ENCODE measurements at places on chromosomes 12 and 14.

DNA sequence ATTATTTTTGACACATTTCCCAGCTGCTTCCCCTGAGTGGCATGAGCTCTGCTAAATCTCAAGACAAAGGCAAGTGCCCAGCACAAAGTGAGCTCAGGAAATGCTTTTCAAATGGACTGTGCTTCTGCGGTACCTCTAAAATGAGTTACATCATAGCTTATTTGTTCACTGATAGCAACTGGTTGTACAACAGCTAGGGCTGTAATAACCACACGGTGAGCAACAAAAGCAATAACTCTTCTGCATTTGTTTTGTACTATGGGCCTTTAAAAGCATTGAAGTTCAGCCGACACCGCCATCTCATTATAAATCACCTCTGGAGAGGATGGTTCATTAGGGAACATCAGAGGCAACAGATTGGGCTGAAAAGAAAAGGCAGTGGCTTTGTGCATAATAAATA, 475.0 kb downstream of the GLT1D1 start:
- DNase-seq, result no peak

- no peak for DNase-seq
Observed at GRCh38 chr12:109948368-109948767, 47.8 kb downstream of the GIT2 start.

DNA sequence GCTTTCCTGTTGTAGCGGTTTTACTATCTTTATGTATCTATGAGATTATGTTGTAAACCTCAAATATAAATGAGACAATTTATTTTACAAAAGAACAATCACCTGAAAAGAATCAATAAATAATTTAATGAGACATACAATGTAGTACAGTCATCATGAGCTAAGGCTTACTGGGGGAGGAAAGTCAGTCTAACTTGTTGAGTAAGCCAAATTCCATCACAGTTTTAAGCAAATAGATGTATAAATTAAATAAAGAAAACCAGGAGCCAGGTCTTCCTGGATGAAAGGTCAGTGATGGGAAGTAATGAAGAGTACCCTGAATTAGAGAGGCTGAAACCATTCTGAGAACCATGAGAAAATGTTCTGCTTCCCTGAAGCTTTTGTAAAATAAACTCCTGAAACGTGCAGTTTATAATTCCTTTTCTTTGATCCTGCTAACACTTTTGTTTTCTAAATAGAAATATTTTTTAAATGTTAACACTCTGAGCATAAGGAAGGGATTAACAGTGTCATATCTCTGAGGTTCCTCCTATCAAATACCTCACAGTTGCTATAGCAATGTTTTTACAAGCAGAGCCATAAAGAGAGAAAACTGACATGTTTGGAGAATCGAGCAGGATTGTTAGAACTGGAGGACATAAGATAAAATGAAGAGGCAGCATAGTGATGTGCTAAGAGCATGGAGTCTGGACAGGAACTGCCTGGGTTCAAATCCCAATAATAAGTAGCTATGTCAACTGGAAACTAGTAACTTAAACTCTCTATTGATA, 444.9 kb upstream of the FOXG1 start:
- DNase-seq, result no peak

DNA sequence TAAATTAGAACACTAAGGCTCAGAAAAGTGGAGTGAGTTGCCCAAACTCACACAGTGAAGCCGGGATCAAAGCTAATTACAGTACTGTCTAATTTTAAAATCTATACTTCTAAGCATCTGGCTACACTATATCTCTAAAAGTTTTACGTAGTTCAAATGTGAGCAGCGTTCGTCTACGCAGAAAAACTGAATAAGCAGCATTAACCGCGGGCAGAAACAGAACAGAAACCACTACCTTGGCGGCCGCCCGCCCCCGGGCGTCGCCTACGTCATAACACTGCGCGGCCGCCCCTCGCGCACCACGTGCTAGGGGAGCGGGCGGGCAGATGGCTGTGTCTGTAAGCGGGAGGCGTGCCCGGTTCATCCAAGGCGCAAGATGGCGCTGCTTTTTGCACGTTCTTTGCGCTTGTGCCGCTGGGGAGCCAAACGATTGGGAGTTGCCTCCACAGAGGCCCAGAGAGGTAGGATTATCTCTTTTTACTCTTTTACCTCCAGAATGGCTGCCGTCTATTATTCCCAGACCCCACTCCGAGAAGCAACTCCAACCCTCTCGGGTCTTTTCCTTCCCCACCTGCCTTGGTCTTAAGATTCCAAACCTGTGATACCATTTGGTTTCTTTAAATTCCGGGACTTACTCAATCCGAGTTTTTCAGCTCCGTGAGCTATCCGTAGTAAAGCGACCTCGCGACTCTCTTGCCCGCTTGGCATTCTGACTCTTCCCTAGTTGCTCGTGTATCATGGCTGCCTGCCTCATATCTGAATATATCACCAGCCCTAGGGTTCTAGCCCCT, at the start of gene SPRYD4:
TSS of gene SPRYD4 (plus strand) at position 363 of the 791 bp plus-strand sequence. CDS start at position 377, 14 bp downstream.
- DNase-seq, result peak; percentile 93

GRCh38 chr14:105898482-105899010, 372.2 kb downstream of the TMEM121 start:
- DNase-seq, result no peak

DNA sequence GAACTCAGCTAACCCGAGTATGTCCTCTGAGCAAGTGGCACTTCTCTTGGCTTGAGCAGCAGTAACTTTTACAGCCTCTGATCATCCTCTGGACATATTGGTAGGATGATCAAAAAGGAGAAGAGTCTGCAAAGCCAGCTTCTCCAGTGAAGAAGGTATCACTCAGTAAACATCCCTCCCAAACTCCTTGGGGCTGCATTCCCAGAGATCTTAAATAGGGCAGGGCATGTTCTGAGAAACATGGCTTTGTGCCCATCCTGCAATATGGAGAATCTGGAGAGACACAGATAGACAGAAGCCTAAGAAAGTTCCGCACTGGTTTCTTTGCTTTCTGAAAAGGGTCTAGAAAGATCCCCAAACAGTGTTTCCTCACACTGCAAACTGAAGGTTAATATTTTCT, 65.4 kb downstream of the RBM19 start:
- no peak for DNase-seq

DNA sequence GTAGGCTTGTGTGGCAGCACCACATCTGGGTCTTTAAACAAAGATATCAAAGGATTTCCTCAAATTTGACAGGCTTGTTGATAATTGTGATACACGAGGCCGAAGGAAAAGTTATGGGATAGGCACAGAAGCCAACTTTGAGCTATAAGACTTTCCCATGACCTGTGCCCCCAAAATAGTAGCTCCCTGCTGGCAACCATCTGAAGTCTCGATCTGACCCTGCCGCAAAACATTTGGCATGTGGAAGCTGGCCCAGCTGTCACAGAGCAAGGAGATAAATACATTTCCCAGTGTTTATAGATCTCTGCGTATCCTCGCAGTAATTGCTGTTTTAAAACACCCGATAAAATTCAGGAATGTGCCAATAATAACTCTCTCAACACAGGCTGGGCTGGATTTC, 26.4 kb upstream of the RGS6 start:
- no peak for DNase-seq

DNA sequence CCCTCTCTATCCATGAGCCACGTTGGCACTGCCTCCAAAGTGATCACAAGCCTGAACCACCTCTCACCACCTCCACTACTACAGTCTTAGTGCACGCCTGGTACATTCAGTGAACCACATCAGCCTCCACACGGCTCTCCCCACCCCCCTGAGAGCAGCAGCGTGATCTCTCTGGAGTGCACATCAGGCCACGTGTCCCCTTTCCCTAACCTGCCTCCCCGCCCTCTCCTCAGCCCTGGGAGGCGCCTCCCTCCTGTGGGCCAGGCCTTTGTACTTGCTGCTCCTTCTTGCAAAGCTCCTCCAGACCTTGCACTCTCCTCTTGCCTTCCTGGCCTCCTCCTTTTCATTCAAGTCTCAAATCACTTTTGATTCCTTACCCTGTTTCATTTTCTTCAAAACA, 49.8 kb downstream of the SLC6A12 start:
- DNase-seq, result no peak

- no peak for DNase-seq
Observed at GRCh38 chr14:81638656-81639280, 105.1 kb upstream of the SEL1L start.

DNA sequence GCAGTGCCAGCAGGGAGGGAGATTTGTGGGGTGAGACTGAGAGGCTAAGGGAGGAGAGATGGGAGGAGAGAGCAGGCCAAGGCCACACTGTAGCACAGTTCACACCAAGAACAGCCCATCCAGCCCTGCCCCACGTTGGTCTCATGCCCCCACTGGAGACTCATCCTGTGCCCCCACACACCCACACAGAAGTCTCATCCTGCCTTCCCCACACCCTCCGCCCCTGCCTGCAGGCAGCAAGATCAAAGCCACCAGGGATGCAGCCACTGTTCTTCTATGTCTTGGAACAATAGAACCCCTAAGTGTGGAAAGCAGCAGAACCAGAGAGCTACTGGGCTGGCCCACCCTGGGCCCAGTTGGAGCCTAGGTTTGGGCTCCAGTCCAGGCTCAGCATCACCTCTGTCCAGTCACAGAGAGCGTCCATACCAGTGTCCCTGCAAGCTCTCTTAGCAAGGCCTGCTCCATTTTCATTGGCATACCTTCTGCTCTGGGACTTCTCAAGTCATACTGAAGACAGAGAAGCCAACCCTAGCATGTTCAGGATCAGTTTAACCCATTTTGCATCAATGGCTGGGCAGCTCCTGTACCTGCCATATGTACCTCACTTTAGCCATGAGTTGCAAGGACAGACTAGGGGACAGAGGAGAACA, 31.7 kb upstream of the HDAC7 start:
- no peak for DNase-seq

DNA sequence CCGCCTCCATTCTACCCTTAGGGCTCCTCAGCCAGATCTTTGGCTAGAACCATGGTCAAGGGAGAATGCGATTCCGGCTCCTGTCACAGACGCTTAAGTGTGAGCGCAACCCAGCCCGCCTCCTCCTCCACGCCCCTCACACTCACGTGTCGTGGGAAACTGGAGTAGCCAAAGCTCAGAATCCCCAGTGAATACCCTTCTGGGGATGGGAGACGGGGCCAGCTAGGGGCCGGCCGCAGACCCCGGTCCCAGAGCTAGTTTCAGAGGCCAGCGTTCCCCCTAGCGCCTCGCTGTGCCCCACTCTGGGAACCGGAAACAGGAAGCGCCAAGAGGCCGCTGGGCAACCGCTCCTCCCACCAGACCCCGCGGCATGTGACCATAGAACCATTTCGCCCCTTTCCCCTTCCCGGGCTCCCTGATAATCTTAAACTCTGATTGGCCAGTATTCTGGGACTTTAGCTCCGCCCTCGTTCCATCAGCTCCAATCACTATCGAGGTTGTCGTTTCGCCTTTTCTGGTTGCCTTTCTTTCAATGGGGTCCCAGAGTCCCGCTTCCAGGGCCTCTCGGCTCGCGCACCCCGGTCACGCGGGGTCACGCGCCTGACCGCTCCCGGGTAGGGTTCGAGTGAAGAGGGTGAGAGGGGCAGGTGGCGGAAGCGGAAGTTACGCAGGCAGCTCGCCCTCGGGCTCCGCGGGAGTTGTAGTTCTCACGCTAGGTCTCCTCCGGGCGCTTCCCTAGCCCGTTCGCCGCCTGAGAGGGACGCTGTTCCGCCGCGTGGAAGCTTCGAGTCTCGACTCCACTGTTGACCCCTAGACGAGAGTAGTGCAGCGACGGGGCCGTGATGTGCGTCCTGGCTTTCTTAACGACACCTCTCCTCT, at the start of gene M6PR:
TSS of gene M6PR (minus strand) at position 304 of the 879 bp plus-strand sequence. CDS start 3,241 bp downstream, outside the sequence.
- DNase-seq, result peak; percentile 100

- no peak for DNase-seq
Observed at GRCh38 chr12:66290716-66291200, 11.5 kb upstream of the HELB start.

- DNase-seq, result no peak
Observed at GRCh38 chr12:22230280-22230794, 104.2 kb downstream of the ST8SIA1 start.

DNA sequence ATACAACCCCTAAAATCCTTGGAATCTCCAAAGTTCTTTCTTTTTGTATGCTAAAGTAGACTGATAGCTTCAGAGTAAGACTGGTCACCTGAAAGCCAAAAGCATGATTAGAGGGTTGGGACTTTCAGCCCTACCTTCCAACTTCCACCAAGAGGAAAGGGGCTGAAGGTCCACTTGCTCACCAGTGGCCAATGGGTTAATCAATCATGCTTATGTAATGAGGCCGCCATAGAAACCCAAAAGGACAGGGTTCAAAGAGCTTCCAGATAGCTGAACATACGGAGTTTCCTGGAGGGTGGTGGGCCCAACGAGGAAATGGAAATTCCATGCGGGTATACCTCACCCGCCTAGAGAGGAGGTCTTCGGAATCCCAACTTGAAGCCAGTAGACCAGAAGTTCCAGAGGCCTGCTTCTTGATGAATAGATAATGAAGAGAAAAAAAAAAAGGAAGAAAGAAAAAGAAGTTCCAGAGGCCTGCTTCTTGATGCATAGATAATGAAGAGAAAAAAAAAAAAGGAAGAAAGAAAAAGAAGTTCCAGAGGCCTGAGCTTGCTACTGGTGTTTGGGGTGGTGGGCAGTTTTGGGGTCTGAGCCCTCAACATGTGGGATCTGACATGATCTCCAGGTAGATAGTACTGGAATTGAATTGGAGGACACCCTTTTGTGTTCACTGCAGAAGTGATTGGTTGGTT, 11.2 kb upstream of the BTG1 start:
- DNase-seq, result no peak

DNA sequence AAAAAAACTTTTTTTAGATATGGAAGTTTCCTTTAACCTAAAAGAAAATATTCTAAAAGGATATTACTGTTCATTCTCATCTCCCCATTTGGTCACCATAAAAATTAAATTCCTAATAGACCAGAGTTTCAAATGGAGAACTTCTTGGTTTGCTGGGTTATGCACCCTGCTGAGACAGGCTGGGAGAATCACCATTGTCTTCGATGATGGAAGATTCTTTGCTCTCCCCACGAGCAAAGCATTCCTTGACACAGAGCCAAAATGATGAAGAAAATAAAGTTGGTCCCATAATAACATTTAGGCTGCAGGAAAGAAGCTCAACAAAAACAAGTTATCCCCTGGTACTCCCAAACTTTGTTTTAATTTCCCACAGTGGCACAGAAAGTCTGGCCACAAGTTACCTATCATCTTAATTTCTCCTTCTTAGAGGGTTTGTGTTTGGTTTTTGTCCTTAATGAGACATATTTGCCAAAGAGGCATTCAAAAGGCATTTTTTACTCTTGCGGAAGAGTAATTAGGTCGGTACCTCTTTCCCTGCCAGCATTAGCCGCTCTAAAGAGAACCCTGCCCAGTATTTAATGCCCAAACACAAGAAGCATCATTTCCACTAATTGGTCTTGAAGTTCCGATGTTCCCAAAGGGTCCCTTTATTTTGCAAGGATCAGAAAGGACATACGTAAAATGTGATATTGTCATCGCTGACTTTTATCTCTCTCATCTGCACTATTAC, 4.8 kb downstream of the DIO2 start:
- DNase-seq, result no peak

GRCh38 chr14:86510491-86510890, 980.5 kb downstream of the FLRT2 start:
- DNase-seq, result no peak
